T47D (cell line): ENCODE measurements at places on chromosomes 7 and 10.
A peak's percentile ranks its signal among the peaks of the same experiment; 100 is the strongest.

GRCh38 chr10:36771725-36772124, 353.7 kb upstream of the ANKRD30A start:
- no peak for DNase-seq

GRCh38 chr7:94182066-94182465, 177.9 kb upstream of the BET1 start:
- DNase-seq = no peak

- DNase-seq = no peak
Observed at GRCh38 chr7:98753176-98753575, 116.6 kb downstream of the TMEM130 start.

- peak; percentile 55 for DNase-seq
Observed at GRCh38 chr10:132539431-132539839, 1.8 kb downstream of the INPP5A start.
